ENCODE measurements at places on chromosomes 7 and 10.
A peak's percentile ranks its signal among the peaks of the same experiment; 100 is the strongest.

GRCh38 chr10:109358325-109358724 is 565.0 kb downstream of the XPNPEP1 start:
- no peak overlapping the region for H3K4me3 ChIP-seq
- H3K4me1 ChIP-seq: no peaks in the 10 kb centered on the region
- H3K27ac ChIP-seq: no peak overlapping the region

DNA sequence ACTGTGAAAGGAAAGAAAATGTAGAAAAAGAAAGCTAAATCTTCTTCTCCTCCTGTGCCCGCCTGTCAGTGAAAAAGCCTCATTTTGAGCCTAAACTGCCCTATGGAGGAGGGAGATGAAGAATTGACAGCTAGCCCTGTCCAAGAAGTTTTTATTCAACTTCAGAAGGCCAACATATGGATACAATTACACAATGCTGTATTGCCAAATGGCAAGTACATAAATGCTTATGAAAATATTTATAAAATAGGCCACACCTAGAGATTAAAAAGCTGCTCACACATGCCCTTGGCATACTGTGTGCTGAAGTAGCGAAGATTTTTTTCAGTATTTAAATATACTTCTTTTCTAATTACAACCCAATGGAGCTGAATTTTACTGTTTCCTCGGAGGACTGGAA is 65.1 kb upstream of the NEBL start:
- no peaks in the 10 kb centered on the region for H3K4me1 ChIP-seq
- no peaks in the 10 kb centered on the region for H3K36me3 ChIP-seq
- no peak overlapping the region for H3K27ac ChIP-seq
- DNase-seq: no peak
- H3K4me3 ChIP-seq: no peak overlapping the region

DNA sequence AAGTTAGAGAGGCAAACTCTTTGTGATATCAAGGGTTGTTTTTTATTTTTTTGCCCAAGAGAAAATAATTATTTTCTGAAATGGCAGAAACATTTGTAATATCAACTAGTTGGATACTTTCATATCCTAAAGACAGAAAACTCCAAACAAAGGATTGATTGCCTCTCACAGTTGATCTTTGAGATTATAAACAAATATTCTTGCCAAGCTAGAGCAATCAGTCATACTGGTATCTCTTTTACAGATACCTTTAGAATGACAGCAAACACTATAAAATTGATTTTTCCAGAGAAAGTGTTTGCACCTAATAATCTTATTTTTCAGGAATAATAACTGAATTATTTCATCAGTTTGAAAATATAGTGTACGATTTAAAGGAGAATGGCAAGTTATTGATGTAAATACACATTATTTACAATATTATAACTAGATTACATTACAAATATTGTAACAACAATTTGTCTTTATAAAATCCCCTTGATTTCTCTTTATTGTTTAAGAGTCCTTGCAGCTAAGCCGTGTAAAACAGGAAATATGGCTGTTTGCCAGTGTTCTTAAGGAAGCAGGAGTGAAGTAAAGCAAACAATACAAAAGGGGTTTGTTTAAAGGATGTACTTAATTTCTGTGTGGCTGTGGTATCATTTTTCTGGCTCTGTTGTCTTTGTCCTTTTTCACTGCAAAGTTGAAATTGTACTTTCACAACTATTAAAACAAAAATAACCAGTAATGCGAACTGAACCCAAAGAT is 58.4 kb downstream of the MAPK8 start:
- no peaks in the 10 kb centered on the region for H3K36me3 ChIP-seq
- H3K27ac ChIP-seq: no peak overlapping the region
- no peak overlapping the region for H3K4me3 ChIP-seq
- H3K27me3 ChIP-seq: no peaks in the 10 kb centered on the region
- H3K4me1 ChIP-seq: peaks cover 13% of the 10 kb centered on the region

DNA sequence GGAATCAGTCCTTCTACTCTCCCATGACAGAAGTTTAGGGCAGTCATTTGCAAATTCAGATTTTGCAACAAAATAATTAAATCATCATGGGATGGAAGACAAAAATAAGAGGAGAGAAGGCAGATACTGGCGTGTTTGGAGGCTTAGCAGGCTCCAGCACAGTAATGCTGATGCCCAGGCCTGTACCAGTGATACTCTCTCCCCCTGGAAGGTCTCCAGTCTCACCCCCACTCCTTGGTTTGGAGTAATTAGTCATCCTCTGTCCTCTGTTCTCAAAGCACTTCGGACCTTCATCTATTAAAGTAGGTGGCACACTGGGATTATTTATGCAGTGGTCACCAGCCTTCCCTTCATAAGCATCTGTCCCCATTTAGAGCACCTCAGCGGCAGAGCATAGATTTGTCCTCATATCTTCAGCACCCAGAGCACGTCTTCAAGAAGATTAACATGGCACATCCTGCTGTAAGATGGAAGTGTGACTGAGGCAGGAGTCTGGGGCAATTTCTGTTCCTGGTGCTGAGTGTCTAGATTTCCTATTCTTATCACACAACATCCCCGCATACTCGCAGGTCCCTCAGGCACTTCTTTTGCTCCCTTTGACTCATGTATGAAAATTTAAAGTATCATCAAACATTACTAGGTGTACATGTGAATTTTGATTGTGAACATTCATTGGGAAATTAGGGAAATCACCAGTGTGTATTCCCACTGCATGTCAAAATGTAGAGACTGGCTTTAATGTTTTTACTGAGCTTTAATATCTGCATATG is 31.3 kb upstream of the TRIL start:
- H3K27me3 ChIP-seq: no peaks in the 10 kb centered on the region
- H3K27ac ChIP-seq: no peak overlapping the region
- no peaks in the 10 kb centered on the region for H3K36me3 ChIP-seq
- no peak for DNase-seq
- H3K4me3 ChIP-seq: no peak overlapping the region

- no peak overlapping the region for H3K27ac ChIP-seq
- H3K4me1 ChIP-seq: no peaks in the 10 kb centered on the region
- H3K4me3 ChIP-seq: no peak overlapping the region
- no peak for DNase-seq
These were observed 21.9 kb upstream of the VSIR start for GRCh38 chr10:71795248-71795647.

DNA sequence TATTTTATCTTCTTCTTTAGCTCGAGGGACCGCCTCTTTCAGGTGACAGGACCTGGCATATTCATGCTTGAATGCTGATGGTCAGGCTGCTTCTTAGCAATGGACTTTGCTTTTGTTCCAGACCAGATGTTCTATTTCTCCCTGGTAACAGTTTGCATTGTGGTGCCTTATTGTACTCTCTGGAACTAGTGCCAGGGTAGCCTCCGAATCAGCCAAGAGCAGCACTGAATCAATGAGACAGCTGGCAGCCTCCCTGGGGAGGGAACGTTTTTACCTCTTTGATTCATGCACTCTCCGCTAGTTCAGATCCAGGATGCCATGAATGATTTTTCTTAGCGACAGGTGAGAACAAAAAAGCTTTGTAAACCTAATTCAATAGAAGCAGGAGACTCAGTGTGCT is 54.1 kb upstream of the NXPH1 start:
- H3K4me3 ChIP-seq: no peak overlapping the region
- H3K36me3 ChIP-seq: no peaks in the 10 kb centered on the region
- H3K27ac ChIP-seq: no peak overlapping the region
- no peak for DNase-seq
- H3K4me1 ChIP-seq: no peaks in the 10 kb centered on the region

DNA sequence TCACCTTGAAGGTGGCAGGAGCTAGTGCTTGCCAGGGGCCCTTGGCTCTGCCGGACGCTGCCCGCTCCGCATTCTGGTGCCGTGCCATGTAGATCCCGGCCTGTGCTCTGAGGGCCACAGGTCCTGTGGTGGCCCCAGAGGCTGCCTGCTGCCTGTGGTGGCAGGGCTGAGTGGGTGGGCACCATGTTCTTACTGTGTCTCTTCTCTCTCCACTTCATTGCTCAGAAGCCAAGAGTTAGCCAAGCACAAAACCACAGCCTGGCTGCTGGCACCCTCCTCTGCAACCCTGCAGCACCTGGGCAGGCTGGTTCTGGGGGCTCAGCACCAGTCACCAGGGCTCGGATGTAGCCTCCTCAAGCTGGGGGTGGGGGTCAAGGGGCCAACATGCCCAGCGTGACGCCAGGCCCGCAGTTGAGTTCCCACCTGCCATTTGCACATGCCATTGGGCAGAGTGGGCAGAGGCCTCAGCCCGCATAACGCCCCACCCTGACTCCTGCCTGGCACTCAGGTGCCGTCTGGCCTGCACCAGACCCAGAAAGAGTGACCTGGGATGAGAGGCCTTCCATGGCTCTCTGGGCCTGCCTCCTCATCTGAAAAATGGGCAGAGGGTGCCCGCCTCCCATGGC is 16.3 kb downstream of the ZMIZ1 start:
- DNase-seq: no peak
- no peaks in the 10 kb centered on the region for H3K36me3 ChIP-seq
- no peak overlapping the region for H3K27ac ChIP-seq
- H3K4me1 ChIP-seq: peaks cover 50% of the 10 kb centered on the region

DNA sequence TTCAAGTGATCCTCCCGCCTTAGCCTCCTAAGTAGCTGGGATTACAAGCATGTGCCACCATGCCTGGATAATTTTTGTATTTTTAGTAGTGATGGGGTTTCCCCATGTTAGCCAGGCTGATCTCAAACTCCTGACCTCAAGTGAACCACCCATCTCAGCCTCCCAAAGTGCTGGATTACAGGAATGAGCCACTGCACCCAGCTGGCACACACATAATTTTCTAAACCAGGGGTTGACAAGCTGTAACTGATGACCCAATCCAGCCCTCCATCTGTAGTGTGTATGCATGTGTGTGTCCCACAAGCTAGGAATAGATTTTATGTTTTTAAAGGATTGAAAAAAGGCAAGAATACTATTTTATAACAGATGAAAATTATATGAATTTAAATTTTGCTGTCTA is 125.9 kb upstream of the INSYN2A start:
- no peaks in the 10 kb centered on the region for H3K27me3 ChIP-seq
- no peak overlapping the region for H3K4me3 ChIP-seq
- DNase-seq: no peak
- H3K4me1 ChIP-seq: no peaks in the 10 kb centered on the region
- H3K36me3 ChIP-seq: no peaks in the 10 kb centered on the region
- H3K27ac ChIP-seq: no peak overlapping the region

DNA sequence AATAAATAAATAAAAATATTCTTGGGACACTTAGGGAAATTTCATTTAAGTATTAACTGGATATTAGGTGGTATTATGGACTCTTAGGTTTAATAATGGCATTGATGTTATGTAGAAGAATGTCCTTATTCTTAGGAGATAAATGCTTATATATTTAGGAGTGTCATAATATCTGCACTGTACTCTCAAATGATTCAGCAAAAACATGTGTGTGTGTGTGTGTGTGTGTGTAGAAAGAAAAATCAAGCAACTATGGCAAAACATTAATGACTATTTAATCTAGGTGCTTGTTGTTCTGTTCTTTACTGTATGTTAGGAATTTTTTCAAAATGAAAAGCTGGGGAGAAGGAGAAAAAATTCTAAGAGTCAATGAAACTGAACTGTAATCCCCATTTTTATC is 3.9 kb downstream of the ASNS start:
- H3K4me3 ChIP-seq: no peak overlapping the region
- H3K36me3 ChIP-seq: no peaks in the 10 kb centered on the region
- no peak overlapping the region for H3K27ac ChIP-seq
- no peaks in the 10 kb centered on the region for H3K4me1 ChIP-seq

DNA sequence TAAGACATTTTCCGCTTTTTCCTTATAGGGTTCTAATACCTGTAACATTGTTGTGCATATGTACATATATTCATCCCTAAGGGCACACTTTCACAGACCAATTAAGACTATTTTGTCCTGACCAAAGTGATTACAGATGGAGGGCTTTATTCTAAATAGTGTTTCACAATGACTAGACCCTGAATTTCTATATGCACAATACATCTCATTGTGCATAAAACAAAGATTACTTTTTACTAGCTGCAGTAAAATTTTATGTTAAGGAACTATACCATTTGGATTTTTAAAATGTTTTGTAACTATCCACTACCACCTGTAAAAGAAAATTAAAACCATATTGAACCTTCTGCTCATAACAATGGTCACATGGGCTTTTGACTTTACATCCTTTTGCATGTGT is 87.8 kb downstream of the CTTNBP2 start:
- H3K27me3 ChIP-seq: no peaks in the 10 kb centered on the region
- H3K27ac ChIP-seq: no peak overlapping the region
- no peaks in the 10 kb centered on the region for H3K4me1 ChIP-seq

- no peaks in the 10 kb centered on the region for H3K27me3 ChIP-seq
- no peaks in the 10 kb centered on the region for H3K36me3 ChIP-seq
- no peak for DNase-seq
- no peaks in the 10 kb centered on the region for H3K4me1 ChIP-seq
- no peak overlapping the region for H3K4me3 ChIP-seq
These were observed 191.7 kb upstream of the FERD3L start for GRCh38 chr7:19336836-19337383.

GRCh38 chr7:1945558-1945957 is 275.5 kb downstream of the ELFN1 start:
- no peak for DNase-seq
- no peaks in the 10 kb centered on the region for H3K4me1 ChIP-seq
- H3K27ac ChIP-seq: no peak overlapping the region
- no peak overlapping the region for H3K4me3 ChIP-seq

DNA sequence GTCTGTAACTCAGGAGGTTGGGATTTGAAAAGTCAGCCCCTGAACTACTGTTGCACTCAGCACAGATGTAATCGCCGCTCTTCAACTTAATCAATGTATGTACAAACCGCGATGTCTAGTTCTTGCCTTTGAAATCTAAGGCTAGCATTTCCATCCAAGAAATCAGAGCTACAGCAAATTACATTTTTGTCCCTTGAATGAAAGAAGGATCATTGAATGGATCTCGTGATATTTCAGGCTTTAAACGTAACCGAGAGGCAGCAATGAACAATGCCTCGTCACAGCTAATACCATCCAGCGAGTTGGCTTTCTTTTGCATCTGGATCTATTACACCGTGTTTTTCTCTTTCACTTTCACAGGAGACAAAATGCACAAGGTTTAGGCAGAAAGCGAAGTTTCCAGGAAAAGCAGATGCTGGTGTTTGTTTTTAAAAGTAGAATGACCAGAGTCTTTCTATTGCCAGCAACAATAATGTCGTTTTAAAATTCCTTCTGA is 5.5 kb downstream of the SKIDA1 start:
- H3K4me3 ChIP-seq: peak overlapping the region; percentile 76
- peaks cover 43% of the 10 kb centered on the region for H3K4me1 ChIP-seq
- H3K36me3 ChIP-seq: no peaks in the 10 kb centered on the region
- H3K27me3 ChIP-seq: no peaks in the 10 kb centered on the region
- no peak for DNase-seq
